ENCODE measurements at places on chromosomes 4 and X.

DNA sequence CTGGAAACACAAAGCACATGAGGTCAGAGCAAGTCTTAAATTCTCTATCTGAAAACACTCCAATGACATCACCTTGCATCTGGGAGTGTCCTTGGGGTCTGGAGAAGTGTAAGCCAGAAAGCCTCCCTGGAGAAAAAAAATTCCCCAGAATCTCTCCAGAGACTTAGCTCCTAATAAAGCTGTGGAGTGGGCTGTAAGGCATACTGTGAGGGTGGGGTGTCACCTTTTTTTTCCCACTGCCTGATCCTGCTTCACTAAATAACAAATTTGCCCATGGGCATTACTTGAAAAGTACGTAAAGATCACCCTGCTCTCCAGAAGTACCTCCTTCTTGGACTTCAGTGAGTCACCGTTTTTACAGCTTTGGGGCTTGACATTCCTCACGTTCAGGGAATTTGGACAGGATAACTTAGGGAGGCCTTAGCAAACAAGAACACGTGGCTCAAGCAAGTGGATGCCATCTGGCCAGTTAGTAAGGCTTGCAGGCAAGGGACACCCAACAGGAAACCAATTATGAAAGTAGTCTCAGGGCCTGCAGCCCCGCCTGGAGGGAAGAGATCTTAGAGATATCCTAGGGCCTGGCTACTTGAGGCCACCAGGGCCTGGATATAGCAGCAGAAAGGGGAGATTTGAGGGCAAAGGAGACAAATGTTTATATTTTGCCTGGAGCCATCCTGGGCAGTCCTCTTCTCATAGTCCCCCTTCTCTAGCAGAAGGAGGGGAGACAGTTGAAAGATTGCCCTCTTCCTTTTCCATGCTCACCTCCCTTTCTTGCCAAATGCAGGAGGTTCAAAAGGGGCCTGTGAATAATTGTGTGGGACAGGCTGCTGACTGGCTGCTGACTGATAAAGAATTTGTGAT is 60.1 kb upstream of the PLAC1 start:
- no peak for DNase-seq

GRCh38 chrX:44303119-44303518 is 40.4 kb downstream of the EFHC2 start:
- DNase-seq, result no peak

DNA sequence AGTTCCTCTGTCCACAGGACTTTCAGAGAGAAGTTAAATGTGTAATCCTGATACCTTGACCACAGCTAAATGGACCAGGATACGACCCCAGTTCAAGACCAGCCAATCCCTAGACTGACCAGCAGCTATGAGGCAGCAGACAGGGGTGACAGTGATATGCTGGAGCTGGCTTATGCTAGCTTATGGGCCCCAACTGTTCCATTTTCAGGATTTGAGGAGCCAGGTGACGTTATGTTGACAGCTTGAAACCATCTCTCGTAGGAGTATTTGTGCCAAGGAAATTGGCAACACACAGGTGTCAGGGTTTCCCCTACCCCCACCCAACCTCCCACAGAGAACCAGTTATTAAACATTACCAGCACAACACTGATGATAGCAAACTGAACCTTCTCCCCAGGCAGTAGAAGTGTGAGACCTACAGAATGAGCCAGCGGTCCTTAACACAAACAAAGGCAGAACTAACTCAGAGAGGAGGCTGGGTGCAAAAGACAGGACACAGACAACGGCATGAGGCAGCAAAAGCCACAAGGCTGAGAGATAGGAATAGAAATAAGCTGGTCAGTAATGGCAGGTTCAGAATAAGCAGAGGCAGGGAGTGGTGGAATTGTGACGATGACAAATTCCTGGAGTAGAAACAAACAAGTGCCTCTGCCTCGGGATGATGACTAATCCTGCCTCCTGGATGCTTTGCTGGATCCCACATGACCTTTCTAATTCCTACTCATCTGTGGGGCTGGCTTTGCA is 85.6 kb upstream of the CPEB2 start:
- DNase-seq, result no peak

GRCh38 chrX:48696909-48697727 is 584 bp downstream of the SUV39H1 start:
- DNase-seq, result no peak

GRCh38 chr4:54227256-54228055 is 1.6 kb upstream of the PDGFRA start:
- no peak for DNase-seq

GRCh38 chr4:94758700-94759399 is 1.1 kb downstream of the BMPR1B start:
- DNase-seq, result no peak

GRCh38 chr4:187417721-187418120 is 577.9 kb upstream of the ZFP42 start:
- DNase-seq, result no peak

GRCh38 chr4:5143306-5143861 is 92.1 kb downstream of the STK32B start:
- DNase-seq, result no peak

Measured in activated T-helper 9 cell treated with anti-CD3 and anti-CD28 coated beads, Interleukin-2, amount 50 U/mL, for 16 hours (primary cell).